Right atrium auricular region (tissue), 2 donors: ENCODE measurements at places on chromosomes 16 and 17. TPM values are rescaled to one million over a fixed set of nuclear protein-coding genes. Genes with fewer than 3 reads are reported as not detected.
A peak's percentile ranks its signal among the peaks of the same experiment; 100 is the strongest.

Gene ACE
- 3.4 TPM for total RNA-seq

Gene KRT25
- not detected for total RNA-seq

Gene GNGT2
- total RNA-seq: 0.90 TPM

Gene ZNF747
- total RNA-seq: 16.2 TPM

Gene HBA2
- 3,226 TPM for total RNA-seq

Gene NPIPB13
- total RNA-seq: not detected

Gene ASGR2
- 0.33 TPM for total RNA-seq

Gene MEOX1
- 13.8 TPM for total RNA-seq

Gene PPP1R1B
- 6.7 TPM for total RNA-seq

- H3K27ac ChIP-seq: no peak overlapping the region
- H3K27me3 ChIP-seq: no peaks in the 10 kb centered on the region
- H3K4me1 ChIP-seq: no peaks in the 10 kb centered on the region
- no peak overlapping the region for H3K4me3 ChIP-seq
- peaks cover 6% of the 10 kb centered on the region for H3K36me3 ChIP-seq
Observed at GRCh38 chr17:83031321-83031945, 48.0 kb upstream of the METRNL start.

DNA sequence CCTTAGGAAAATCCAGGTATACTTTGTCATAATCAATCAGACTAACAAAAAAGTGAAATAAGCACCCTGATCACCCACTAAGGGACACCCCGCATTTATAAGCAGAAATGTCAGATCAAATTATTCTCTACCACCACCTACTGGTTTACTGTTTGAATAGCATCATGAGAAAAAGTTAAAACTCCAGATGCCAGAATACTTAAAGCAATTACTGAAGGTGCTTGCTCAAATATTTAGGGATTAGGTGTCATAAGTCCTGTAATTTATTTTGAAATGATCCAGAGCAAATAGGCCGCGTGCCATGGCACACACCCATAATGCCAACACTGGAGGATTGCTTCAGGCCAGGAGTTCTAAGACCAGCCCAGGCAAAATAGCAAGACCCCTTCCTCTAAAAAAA, 2.3 kb downstream of the TOP2A start:
- H3K36me3 ChIP-seq: no peaks in the 10 kb centered on the region
- H3K27ac ChIP-seq: no peak overlapping the region
- peaks cover 20% of the 10 kb centered on the region for H3K4me1 ChIP-seq
- no peaks in the 10 kb centered on the region for H3K27me3 ChIP-seq
- H3K4me3 ChIP-seq: no peak overlapping the region
- no peak for DNase-seq

GRCh38 chr16:1944612-1945199, 1.7 kb upstream of the MSRB1 start:
- no peaks in the 10 kb centered on the region for H3K27me3 ChIP-seq
- H3K4me1 ChIP-seq: no peaks in the 10 kb centered on the region
- DNase-seq: no peak
- no peak overlapping the region for H3K27ac ChIP-seq

GRCh38 chr17:8503807-8504206, 68.1 kb downstream of the NDEL1 start:
- H3K27ac ChIP-seq: peak overlapping the region; percentile 36
- DNase-seq: no peak
- no peaks in the 10 kb centered on the region for H3K27me3 ChIP-seq
- H3K4me3 ChIP-seq: no peak overlapping the region

DNA sequence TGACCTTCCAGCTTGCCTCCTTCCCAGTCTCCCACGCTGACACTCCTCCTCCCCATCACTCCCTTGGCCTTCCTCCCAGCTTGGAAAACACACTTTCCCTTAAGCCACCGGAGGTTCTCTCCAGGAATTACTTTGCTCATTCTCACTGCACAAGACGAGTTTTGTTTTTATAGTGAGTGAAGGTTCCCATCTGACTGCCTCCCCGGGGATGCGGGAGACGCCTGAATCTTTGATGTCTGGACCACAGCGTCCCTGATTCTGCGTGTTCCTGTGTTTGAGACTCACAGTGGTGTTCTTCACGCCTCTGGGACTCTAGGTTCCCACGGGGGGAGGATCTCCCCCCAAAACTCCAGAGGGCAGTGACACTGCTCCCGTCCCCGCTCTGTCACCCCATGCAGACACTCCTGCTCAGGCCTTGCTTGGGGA, 2.0 kb downstream of the DNAI2 start:
- no peak overlapping the region for H3K4me3 ChIP-seq
- no peaks in the 10 kb centered on the region for H3K27me3 ChIP-seq
- H3K27ac ChIP-seq: peak overlapping the region; percentile 45
- peak; percentile 61 for DNase-seq
- no peaks in the 10 kb centered on the region for H3K36me3 ChIP-seq

DNA sequence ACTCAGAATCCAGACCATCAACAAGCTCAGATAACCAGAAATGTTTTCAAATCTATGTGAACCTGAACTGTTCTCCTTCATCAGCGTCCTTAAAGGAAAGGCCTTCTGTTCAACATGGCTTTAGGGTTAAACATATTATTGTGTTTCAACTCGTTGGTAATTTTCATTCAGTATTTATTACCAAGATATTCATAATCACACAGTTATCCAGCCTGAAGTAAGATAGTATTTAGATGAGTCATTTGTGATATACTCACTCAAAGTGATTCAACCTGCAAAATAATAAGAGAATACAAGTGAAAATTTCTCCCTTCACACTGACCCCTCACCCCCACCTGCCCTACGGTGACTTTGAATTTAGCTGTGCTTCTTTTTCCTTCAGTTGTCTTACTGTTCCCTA, 3.0 kb downstream of the CYLD start:
- DNase-seq: no peak
- H3K27ac ChIP-seq: no peak overlapping the region
- H3K36me3 ChIP-seq: no peaks in the 10 kb centered on the region
- H3K27me3 ChIP-seq: no peaks in the 10 kb centered on the region
- peaks cover 25% of the 10 kb centered on the region for H3K4me1 ChIP-seq
- H3K4me3 ChIP-seq: no peak overlapping the region

DNA sequence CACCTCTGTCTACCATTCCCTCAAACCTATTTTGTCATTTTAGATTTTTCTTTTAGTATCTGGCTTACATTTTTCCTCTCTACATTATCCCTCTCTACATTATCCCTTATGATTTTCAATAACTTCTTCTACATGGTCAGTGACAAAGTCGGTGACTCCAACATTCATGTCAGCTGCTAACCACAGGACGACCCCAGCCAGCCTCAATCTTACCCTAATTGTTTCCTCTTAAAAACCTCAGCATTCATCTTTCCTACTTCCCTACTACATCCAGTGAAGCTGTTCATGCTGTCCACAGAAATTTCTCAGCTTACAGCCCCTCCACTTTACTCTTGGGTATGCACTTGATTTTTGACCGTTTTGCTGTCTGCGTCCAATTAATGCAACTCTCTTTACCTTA, 8.3 kb downstream of the MYH10 start:
- H3K27ac ChIP-seq: no peak overlapping the region
- no peaks in the 10 kb centered on the region for H3K27me3 ChIP-seq
- peaks cover 8% of the 10 kb centered on the region for H3K36me3 ChIP-seq
- no peak for DNase-seq
- no peaks in the 10 kb centered on the region for H3K4me1 ChIP-seq

DNA sequence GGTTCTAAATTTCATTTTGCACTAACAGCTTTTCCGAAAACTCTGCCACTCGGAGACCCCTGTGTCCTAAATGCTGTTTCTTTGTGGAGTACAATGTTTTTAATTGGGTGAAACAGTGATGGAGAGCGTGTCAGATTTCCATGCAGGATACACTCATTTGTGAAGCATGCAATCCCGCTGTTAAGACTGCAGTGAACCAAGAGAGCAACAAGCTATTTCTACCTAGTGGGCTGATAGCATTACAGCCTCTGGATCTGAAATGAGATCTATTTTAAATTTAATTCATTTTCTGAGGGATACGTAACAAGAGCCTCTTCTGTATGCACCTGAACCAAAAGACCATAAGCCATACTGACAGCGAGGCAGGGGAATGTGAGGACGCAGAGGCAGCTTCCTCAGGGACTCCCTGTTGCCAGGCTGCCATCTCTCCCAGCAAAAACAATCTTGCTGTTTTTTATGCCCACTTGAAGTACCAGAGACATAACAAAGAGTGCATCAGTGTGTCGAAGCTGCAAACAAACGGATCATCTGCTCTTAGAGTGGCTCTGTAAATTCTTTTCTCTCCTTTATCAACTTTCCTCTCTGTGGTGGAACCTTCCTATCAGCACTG, 199.9 kb upstream of the COX10 start:
- DNase-seq: no peak
- H3K27me3 ChIP-seq: no peaks in the 10 kb centered on the region
- no peaks in the 10 kb centered on the region for H3K36me3 ChIP-seq
- no peaks in the 10 kb centered on the region for H3K4me1 ChIP-seq
- H3K27ac ChIP-seq: no peak overlapping the region
- H3K4me3 ChIP-seq: no peak overlapping the region

DNA sequence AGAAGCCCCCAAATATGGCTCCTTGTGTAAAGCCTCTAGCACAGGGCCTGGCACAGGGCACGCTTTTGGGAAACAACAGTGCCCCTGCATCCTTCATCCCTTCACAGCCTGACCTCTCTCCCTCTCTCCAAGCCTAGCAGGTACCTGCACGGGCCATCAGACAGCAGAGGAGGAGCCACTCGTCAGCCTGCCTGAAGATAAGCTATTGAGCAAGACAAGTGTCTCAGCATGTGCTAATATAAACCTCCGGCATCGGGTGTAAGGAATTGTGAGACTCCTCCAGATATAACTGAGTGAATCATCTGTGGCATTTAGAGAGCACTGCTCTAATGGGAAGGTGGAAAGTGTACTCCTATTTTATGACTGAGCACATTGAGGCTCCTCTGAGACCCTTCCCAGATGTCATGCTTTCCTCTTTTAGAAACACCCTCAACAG, 38.3 kb downstream of the TBX4 start:
- H3K27me3 ChIP-seq: no peaks in the 10 kb centered on the region
- no peak overlapping the region for H3K4me3 ChIP-seq
- H3K27ac ChIP-seq: no peak overlapping the region
- H3K4me1 ChIP-seq: no peaks in the 10 kb centered on the region
- H3K36me3 ChIP-seq: no peaks in the 10 kb centered on the region

- no peak for DNase-seq
- H3K4me1 ChIP-seq: peaks cover 59% of the 10 kb centered on the region
- H3K27ac ChIP-seq: no peak within 1 kb of the TSS
- peaks cover 31% of the 10 kb centered on the region for H3K27me3 ChIP-seq
- H3K4me3 ChIP-seq: no peak within 1 kb of the TSS
Observed at GRCh38 chr17:76074390-76075363, at the start of gene GALR2. GALR2 (plus strand) TSS chr17:76074781; CDS start chr17:76074884, 103 bp downstream.

GRCh38 chr16:59144841-59145240, 410.7 kb upstream of the GOT2 start:
- H3K4me3 ChIP-seq: no peak overlapping the region
- no peaks in the 10 kb centered on the region for H3K36me3 ChIP-seq
- no peak for DNase-seq
- no peaks in the 10 kb centered on the region for H3K27me3 ChIP-seq
- no peak overlapping the region for H3K27ac ChIP-seq

- peaks cover 92% of the 10 kb centered on the region for H3K4me1 ChIP-seq
- no peak for DNase-seq
- H3K27ac ChIP-seq: peak overlapping the region; percentile 50
- H3K27me3 ChIP-seq: no peaks in the 10 kb centered on the region
Observed at GRCh38 chr17:78895322-78895721, 7.7 kb downstream of the CEP295NL start.

- H3K4me1 ChIP-seq: no peaks in the 10 kb centered on the region
- no peaks in the 10 kb centered on the region for H3K36me3 ChIP-seq
- H3K27me3 ChIP-seq: no peaks in the 10 kb centered on the region
- H3K4me3 ChIP-seq: peak overlapping the region; percentile 83
- H3K27ac ChIP-seq: peak overlapping the region; percentile 94
Observed at GRCh38 chr16:57534881-57535658, 1.3 kb downstream of the CCDC102A start.

DNA sequence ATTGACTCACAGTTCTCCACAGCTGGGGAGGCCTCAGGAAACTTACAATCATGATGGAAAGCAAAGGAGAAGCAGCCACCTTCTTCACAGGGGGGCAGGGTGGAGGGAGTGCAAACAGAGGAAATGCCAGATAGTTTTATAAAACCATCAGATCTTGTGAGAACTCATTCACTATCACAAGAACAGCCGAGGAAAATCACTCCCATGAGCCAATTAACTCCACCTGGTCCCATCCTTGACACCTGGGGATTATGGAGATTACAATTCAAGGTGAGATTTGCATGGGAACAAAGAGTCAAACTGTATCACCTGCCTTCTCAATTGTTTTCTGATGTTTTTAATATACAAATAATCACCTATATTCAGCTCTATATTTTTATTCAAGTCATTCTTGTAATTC, 1527.3 kb upstream of the GOT2 start:
- no peaks in the 10 kb centered on the region for H3K4me1 ChIP-seq
- no peaks in the 10 kb centered on the region for H3K27me3 ChIP-seq
- no peaks in the 10 kb centered on the region for H3K36me3 ChIP-seq
- no peak overlapping the region for H3K4me3 ChIP-seq
- no peak for DNase-seq

DNA sequence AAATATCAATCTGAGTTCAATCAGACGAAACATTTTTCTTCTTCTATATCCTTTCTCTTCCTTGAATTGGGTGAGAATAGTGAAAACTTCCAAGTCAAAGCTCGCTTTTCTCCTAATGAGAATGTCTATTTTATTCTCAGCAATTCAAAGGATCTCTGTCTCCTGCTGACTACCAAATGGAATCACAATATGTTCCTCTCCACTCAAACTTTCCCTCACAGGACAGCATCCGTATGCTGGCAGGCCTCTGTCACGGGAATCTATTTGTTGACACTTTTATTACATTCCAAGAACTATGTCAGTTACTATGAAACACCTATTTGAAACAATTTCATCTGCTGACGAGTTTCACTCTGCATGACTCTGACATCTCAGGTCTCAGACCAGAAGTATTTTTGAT, 1196.6 kb downstream of the CDH11 start:
- no peaks in the 10 kb centered on the region for H3K27me3 ChIP-seq
- no peaks in the 10 kb centered on the region for H3K36me3 ChIP-seq
- no peaks in the 10 kb centered on the region for H3K4me1 ChIP-seq
- H3K4me3 ChIP-seq: no peak overlapping the region
- no peak for DNase-seq

DNA sequence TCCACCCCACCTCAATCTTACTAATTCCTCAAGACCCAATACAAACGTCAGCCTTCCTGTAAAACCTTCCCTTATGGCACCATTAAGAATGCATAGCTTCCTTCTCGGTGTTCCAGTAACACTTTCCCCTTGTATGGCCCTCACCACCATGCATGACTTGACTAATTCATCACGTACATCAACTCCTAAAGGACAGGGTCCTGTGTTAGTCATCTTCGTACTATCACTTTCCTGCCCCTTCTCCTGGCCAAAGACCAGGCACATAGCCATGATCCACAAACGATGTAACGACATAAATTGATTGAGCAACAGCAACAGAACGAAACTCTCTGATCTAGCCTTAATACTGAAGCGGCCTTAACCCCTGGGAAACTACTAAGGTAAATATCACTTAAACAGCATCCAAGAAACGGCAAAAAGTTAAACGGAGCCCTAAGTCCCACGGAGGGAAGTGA, 612 bp downstream of the PSMD12 start:
- H3K27ac ChIP-seq: peak overlapping the region; percentile 93
- no peaks in the 10 kb centered on the region for H3K4me1 ChIP-seq
- H3K27me3 ChIP-seq: no peaks in the 10 kb centered on the region
- H3K36me3 ChIP-seq: peaks cover under 1% of the 10 kb centered on the region
- H3K4me3 ChIP-seq: peak overlapping the region; percentile 88
